Stimulated activated CD4-positive, alpha-beta T cell treated with anti-CD3 and anti-CD28 coated beads, Interleukin-4, amount 100 ng/mL, for 48 hours (primary cell): ENCODE measurements at places on chromosomes 2 and 18.

DNA sequence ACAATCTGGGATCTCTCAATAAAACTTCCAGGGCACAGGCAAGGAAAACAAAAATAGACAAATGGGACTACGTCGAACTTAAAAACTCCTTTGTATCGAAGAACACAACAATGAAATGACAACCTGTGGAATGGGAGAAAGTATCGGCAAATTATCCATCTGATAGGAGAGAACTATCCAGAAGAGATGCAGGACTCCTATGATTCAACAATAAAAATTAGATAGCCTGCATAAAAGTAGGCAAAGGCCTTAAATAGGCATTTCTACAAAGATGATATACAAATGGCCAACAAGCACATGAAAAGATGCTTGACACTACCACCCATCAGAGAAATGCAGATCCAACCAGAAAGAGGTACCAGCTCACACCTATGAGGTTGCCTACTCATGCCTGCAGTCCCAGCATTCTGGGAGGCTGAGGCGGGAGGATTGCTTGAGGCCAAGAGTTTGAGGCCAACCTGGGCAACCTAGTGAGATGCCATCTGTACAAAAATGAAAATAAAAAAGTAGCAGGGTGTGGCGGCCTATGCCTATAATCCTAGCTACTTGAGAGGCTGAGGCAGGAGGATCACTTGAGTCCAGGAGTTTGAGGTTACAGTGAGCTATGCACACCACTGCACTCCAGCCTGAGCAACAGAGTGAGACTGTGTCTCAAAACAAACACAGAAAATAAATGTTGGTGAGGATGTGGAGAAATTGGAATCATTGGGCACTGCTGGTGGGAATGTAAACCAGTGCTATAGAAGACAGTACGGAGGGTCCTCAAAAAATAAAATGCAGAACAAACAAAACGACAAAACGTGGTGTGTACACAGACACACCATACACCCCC, 21.6 kb downstream of the TWIST2 start:
- DNase-seq: no peak

DNA sequence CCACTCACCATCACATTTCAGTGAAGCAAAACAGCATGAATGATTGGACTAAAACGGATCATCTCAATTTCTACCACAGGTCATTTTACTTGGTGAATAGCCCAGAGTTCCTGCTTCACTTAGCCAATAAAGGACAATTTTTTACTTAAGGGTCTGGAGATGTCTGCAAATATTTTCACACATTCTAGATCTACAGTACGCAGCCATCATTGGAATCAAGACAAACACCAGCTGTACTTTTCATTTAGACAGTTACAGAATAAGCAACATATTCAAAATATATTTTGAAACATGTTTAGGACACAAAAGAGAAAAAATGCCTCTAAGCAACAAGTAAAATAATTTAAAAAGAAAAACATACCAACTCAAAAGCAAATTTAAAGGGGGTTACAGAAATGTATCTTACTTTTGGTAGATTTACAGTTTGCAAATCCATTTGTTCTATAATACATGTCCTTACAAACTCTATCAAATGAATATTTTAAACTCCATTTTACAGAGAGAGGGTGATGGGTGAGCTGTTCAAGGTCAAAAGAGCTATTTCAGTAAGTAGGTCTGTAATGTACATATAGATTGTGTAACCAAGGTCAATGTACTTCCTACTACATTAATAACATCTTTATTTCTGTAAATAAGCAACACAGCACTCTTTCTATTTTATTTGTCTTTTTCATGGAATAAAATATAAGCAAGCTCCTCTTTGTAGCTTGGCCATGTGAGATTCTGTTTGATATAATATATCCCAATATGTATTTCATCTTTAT, 13.4 kb downstream of the PPP1R1C start:
- DNase-seq: no peak

DNA sequence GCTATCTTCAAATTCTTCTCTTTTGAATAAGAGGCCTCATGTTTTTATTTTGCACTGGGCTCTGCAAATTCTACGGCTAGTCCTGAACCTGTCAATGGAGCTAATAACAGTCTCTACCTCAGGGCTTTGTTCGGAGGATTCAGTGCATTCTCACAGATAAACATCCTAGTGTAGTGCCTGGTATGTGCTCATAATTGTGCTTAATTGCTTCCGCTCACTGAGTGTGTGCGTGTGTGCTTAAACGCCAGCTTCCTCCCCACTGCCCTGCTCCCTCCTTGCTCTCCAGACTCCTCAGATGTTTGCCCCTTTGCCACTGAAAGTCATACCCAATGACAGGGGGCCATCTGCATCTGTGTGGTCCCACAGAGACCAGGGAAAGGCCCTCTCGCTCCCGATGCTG, 6.7 kb downstream of the GYPC start:
- DNase-seq: no peak

GRCh38 chr2:26696351-26696816, 3.9 kb downstream of the KCNK3 start:
- no peak for DNase-seq

- DNase-seq: no peak
Observed at GRCh38 chr2:203072371-203072770, 57.7 kb downstream of the NBEAL1 start.
